ACHN (cell line): ENCODE measurements at places on chromosomes 2 and 18.

GRCh38 chr18:6757931-6758330 is 28.4 kb downstream of the ARHGAP28 start:
- DNase-seq: peak; percentile 88

- no peak for DNase-seq
These were observed 269.3 kb downstream of the ALPK2 start for GRCh38 chr18:58359620-58360019.

DNA sequence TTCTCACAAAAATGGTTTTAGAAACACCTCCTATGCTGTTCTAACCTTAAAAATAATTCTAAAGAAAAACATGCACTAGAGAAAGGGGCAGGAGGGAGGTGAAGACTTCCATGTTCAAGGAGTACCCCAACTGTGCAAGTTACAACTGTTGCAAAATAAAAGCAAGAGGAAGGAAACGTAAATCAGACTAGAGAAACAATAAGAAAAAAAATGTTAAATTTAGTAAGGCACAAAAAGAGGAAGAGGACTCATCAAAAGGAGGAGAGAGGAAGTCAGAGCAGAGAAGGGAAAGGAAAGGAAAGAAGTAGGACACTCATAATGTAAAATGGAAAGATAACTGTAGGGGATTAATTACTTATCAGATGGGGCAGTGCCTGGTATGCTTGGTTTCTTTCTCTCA is 34.1 kb downstream of the RAPH1 start:
- DNase-seq: no peak

DNA sequence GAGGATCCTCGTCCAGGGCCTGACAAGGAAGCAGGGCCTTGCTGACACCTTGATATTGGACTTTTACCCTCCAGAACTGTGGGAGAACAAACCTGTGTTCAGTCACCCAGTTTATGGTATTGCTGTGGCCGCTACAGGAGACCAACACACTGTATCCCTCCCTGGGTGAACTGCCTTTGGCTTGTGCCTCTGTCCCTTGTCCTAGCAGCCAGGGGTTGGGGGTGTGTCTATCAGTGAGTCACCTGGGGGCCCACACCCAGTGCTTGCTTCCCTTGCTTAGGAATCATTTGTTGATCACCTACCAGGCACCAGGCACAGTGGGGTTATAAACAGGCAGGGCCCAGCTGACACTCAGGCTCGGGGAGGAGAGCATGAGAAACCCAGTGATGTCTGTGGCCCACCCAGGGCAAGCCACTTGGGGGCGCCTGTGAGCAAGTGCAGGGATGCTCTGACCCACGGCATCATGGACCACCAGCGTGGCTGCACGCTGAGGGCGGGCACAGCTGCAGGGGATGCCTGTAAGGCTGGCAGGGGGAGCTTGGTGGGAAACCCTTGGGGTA is 17.1 kb downstream of the TMEM185B start:
- DNase-seq: peak; percentile 18

DNA sequence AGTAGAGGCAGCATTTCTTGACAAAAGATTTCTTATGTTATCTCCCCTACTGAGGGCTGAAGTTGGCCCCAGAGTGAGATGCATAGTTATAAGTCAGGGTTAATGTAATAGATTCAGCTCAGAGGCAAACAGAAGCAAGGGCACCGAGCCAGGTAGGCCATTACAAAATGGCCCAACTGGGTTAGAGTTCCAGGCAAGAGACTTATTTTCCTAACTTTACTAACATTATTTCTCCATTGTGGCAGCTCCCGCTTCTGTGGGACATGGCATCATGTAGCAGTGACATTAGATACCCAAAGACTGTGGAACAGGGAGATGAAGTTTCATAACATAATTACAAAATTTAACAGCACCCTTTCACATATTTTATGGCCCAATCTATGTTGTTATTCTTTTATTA is 27.1 kb downstream of the TSPYL6 start:
- no peak for DNase-seq

- no peak for DNase-seq
These were observed 28.1 kb upstream of the PNPT1 start for GRCh38 chr2:55721596-55722215.

- no peak for DNase-seq
These were observed 10.3 kb upstream of the NT5C1B start for GRCh38 chr2:18599509-18600254.
